ENCODE measurements at places on chromosomes 16 and 17.

- H3K27ac ChIP-seq: no peak overlapping the region
- peaks cover 4% of the 10 kb centered on the region for H3K4me1 ChIP-seq
- no peak overlapping the region for H3K4me3 ChIP-seq
- no peak for DNase-seq
These were observed 6.3 kb downstream of the SGCA start for GRCh38 chr17:50172130-50172529.

GRCh38 chr17:81529437-81529803 is 1.2 kb downstream of the FSCN2 start:
- no peaks in the 10 kb centered on the region for H3K27me3 ChIP-seq
- DNase-seq: no peak
- H3K27ac ChIP-seq: no peak overlapping the region
- H3K4me3 ChIP-seq: no peak overlapping the region
- no peaks in the 10 kb centered on the region for H3K36me3 ChIP-seq

- H3K36me3 ChIP-seq: no peaks in the 10 kb centered on the region
- DNase-seq: no peak
- H3K4me3 ChIP-seq: no peak overlapping the region
- H3K4me1 ChIP-seq: no peaks in the 10 kb centered on the region
- no peak overlapping the region for H3K27ac ChIP-seq
- no peaks in the 10 kb centered on the region for H3K27me3 ChIP-seq
These were observed 441.6 kb upstream of the SALL1 start for GRCh38 chr16:51592535-51593300.

GRCh38 chr16:952321-952720 is 18.5 kb downstream of the LMF1 start:
- no peak overlapping the region for H3K27ac ChIP-seq
- H3K4me3 ChIP-seq: no peak overlapping the region
- no peak for DNase-seq

GRCh38 chr17:37643869-37644268 is 623 bp upstream of the DDX52 start:
- peak overlapping the region; percentile 95 for H3K4me3 ChIP-seq
- H3K27ac ChIP-seq: no peak overlapping the region
- peaks cover 42% of the 10 kb centered on the region for H3K27me3 ChIP-seq
- no peak for DNase-seq
- peaks cover 19% of the 10 kb centered on the region for H3K4me1 ChIP-seq

GRCh38 chr16:21060027-21060510 is 90.6 kb downstream of the DNAH3 start:
- no peaks in the 10 kb centered on the region for H3K4me1 ChIP-seq
- no peak for DNase-seq
- no peaks in the 10 kb centered on the region for H3K27me3 ChIP-seq
- H3K4me3 ChIP-seq: no peak overlapping the region
- no peak overlapping the region for H3K27ac ChIP-seq

DNA sequence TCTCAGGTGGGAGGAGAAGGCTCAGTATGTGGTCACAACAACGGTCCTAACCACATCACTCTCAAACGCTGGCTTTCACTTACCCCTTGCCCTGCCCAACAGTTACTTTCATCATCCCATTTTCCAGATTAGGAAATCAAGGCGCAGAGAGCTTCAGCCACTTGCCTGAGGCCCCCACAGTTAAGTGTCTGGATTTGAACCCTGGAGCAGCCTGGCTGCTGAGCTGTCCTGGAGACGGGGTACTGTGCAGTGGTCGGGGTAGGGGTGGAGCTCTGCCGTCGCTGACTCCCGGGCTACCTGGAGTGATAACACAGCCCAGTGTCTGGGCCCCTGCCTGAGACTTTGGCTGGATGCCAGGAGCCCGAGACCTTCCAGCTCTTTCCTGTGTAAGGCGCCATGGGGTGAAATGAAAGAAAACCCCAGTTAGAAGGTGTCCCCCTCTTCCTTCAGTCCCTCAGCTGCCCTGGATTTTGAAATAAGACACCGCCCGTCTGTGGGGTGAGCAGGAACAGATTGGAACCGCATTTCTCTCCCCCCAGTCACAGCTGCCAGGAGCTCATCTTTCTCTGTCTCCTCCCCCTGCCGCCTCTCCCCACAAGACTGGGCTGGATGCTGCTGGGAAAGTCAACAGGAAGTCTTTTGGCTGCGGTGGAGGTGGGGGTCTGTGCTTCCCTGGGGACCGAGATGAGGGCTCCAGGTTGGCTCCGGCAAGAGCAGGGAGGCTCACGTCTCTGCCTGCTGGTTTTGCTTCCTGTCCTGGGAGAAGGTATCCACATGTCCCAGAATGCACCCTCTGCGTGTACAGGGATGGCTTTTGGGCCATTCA is 280.2 kb downstream of the SEC14L1 start:
- peaks cover 20% of the 10 kb centered on the region for H3K36me3 ChIP-seq
- no peak overlapping the region for H3K4me3 ChIP-seq
- no peaks in the 10 kb centered on the region for H3K27me3 ChIP-seq
- H3K27ac ChIP-seq: no peak overlapping the region

- H3K36me3 ChIP-seq: peaks cover 78% of the 10 kb centered on the region
- peaks cover 7% of the 10 kb centered on the region for H3K4me1 ChIP-seq
- DNase-seq: peak; percentile 12
- no peaks in the 10 kb centered on the region for H3K27me3 ChIP-seq
- H3K27ac ChIP-seq: no peak overlapping the region
- no peak overlapping the region for H3K4me3 ChIP-seq
These were observed 13.6 kb downstream of the CEP20 start for GRCh38 chr16:15874745-15875314.

DNA sequence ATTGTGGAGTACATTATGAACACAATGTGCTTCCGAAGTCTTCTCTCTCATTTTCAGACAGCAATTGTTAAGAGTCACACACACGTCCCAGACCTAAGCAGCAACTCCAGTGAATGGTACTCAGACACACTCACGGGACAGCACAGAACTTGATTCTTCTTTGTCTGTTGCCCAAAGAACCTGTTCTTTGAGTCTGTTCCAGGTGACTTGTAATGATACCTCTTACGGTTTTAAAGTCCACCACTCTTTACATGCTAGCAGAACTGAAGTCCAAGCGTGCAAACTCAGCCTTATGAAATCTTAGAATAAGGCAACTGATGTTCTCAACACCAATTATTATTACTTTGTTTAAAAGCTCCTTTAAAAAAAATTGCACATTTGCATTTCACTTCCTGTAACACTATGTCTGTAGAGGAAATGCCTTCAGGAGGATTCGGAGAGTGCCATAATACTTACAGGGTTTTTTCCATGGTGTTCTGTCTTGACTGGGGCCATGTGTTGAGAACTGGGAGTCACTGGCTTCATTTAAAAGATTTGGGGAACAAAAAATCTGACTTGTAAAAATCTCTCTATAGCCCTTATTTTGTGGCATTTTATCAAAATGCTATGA is 48.1 kb downstream of the MARF1 start:
- peaks cover 55% of the 10 kb centered on the region for H3K4me1 ChIP-seq
- no peaks in the 10 kb centered on the region for H3K27me3 ChIP-seq
- H3K36me3 ChIP-seq: peaks cover 45% of the 10 kb centered on the region
- H3K4me3 ChIP-seq: no peak overlapping the region
- H3K27ac ChIP-seq: no peak overlapping the region

- H3K36me3 ChIP-seq: no peaks in the 10 kb centered on the region
- H3K4me1 ChIP-seq: no peaks in the 10 kb centered on the region
- H3K27ac ChIP-seq: no peak overlapping the region
- H3K27me3 ChIP-seq: no peaks in the 10 kb centered on the region
These were observed 83.3 kb downstream of the NLK start for GRCh38 chr17:28125526-28126378.

DNA sequence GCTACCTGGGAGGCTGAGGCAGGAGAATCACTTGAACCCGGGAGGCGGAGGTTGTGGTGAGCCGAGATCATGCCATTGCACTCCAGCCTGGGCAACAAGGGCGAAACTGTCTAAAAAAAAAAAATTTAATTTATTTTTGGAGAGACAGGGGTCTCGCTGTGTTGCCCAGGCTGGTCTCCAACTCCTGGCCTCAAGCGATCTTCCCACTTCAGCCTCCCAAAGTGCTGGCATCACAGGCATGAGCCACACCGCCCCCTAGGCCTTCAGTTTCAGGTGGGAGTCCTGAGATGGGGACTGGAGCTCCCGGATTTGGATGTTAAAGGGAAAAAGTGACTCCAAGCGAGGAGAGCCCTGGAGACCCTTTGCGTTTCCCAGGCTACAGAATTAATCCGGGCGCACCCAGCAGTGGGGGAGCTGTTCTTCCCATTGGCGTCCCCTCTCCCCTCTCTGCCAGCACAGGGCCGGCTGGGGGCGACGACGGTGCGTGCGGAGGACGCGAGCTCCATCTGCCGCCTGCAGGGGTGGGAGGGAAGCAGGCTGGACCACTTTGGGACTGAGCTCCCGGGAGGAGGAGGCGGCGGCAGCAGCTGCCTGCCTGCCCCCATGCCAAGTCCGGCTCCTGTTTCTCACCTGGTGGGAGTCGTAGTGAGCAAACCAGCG is 49.3 kb upstream of the USP7 start:
- no peak overlapping the region for H3K27ac ChIP-seq
- H3K4me1 ChIP-seq: peaks cover 7% of the 10 kb centered on the region
- no peak overlapping the region for H3K4me3 ChIP-seq
- no peak for DNase-seq
- H3K36me3 ChIP-seq: no peaks in the 10 kb centered on the region

DNA sequence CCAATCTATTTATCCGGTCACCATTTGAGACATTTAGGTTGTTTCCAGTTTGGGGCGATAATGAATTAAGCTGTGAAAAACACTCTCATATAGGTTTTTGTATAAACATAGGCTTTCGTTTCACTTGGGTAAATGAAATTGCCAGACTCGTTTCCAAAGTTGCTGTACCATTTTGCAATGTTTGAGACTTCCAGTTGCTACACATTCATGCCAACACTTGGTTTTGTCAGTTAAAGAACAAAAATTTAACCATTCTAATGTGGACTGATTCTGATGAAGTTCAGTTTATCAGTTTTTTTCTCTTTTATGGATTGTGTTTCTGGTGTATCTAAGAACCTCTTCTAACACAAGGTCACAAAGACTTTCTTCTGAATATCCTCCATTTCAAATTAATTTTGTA is 52.4 kb downstream of the YPEL2 start:
- H3K27me3 ChIP-seq: no peaks in the 10 kb centered on the region
- H3K27ac ChIP-seq: no peak overlapping the region
- DNase-seq: no peak
- H3K36me3 ChIP-seq: peaks cover 6% of the 10 kb centered on the region
- no peak overlapping the region for H3K4me3 ChIP-seq

DNA sequence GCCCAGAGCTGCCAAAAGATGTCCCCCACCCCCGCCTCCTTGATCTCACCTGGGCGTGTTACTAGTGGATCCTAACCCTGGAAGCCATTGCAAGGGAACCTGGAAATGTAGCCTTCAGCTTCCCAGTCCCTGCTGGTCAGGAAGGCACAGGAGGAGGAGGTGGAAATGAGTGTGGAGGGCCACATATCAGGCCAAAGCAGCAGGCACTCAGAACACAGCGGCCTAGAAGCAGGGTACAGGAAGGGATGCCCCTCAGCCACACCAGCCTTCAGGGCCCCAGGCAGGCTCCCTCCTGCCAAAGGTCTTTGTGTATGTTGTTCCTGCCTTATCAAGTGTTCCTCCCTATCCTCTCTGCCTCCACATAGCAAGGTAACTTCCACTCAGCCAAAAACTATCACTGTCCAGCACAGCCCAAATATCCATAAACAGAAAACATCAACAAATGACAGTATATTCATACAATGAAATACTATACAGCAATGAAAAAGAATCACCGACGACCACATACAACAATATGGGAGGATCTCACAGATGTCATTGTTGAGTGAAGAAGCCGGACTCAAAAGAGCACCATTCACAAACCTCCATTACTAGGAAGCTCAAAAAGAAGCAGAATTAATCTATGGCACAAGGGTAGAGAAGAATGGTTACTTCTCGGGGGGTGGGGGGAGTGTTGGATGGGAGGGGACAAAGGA is 28.2 kb upstream of the TNFRSF13B start:
- H3K4me3 ChIP-seq: no peak overlapping the region
- no peaks in the 10 kb centered on the region for H3K27me3 ChIP-seq
- H3K4me1 ChIP-seq: peaks cover 5% of the 10 kb centered on the region
- no peak for DNase-seq
- no peak overlapping the region for H3K27ac ChIP-seq

DNA sequence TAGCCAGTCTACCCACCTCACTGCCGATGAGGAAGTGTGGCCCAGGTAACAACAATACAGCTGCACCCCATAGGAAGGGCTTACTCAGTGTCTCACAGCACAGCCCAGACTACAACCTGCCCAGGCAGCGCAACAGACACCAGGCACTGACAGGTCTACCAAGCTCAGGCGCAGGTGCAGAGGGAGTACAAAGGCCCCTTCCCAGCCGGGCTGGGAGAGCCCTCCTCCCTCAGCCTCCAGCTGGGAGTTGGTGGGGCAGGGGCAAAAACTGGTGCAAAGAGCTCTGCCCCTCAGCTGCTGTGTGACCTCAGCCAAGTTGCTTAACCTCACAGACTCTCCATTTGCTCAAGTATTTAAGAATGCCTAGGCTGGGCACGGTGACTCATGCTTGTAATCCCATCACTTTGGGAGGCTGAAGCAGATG is 112.6 kb upstream of the LHX1 start:
- peaks cover 8% of the 10 kb centered on the region for H3K27me3 ChIP-seq
- no peak overlapping the region for H3K27ac ChIP-seq
- no peak overlapping the region for H3K4me3 ChIP-seq
- DNase-seq: no peak
- no peaks in the 10 kb centered on the region for H3K4me1 ChIP-seq
- H3K36me3 ChIP-seq: no peaks in the 10 kb centered on the region

- H3K4me3 ChIP-seq: no peak overlapping the region
- no peak overlapping the region for H3K27ac ChIP-seq
- no peak for DNase-seq
These were observed 19.2 kb downstream of the KDM8 start for GRCh38 chr16:27222249-27223225.

GRCh38 chr16:66895689-66895979 is 15.3 kb downstream of the PDP2 start:
- H3K27me3 ChIP-seq: no peaks in the 10 kb centered on the region
- H3K36me3 ChIP-seq: no peaks in the 10 kb centered on the region
- no peak overlapping the region for H3K27ac ChIP-seq
- no peaks in the 10 kb centered on the region for H3K4me1 ChIP-seq

DNA sequence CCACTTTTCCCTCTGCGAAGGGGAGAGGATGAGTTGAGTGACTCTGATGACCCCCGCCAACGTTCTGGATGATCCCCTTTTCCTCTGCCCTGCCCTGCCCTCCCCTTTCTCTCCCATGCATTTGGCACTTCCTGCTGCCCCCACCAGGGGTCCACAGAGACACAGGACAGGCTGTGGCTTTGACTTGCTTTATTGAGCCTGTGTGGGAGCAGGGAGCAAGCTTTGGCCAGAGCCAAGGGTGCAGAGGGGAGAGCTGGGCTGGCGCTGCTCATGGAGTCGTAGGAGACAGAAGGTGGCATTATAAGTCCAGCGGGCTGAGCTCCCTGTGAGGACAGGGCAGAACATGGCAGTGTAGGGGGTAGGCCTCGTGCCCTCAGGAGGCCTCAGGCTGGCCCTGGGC is 1.6 kb downstream of the PPY start:
- no peak overlapping the region for H3K27ac ChIP-seq
- no peaks in the 10 kb centered on the region for H3K36me3 ChIP-seq
- peaks cover 21% of the 10 kb centered on the region for H3K4me1 ChIP-seq
- H3K4me3 ChIP-seq: no peak overlapping the region
- H3K27me3 ChIP-seq: no peaks in the 10 kb centered on the region

Measured in CD14-positive monocyte (primary cell).